ENCODE measurements at places on chromosomes 5 and 9. TPM values are rescaled to one million over a fixed set of nuclear protein-coding genes. Genes with fewer than 3 reads are reported as not detected.
A peak's percentile ranks its signal among the peaks of the same experiment; 100 is the strongest.

DNA sequence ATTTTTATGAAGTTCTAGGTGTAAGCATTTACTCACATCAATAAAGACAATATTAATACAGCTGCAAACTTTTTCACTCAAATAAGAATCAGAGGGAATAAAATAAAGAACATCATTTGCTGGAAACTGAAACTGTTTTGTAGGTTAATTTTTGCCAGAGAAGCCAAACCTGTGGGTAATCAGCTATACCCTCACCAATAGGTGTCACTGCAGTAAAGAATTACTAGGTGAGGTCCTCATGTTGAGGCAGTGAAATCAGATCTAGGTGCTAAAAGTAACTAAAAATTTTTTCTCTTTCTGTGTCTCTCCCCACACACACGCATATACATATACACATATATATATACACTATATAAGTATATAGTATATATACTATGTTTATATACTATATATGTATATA, 1016.3 kb upstream of the SEMA6A start:
- peak; percentile 18 for DNase-seq

- DNase-seq, result no peak
Observed at GRCh38 chr5:82151204-82151603, 127.0 kb downstream of the RPS23 start.

Gene ACOT12
- total RNA-seq, result not detected

DNA sequence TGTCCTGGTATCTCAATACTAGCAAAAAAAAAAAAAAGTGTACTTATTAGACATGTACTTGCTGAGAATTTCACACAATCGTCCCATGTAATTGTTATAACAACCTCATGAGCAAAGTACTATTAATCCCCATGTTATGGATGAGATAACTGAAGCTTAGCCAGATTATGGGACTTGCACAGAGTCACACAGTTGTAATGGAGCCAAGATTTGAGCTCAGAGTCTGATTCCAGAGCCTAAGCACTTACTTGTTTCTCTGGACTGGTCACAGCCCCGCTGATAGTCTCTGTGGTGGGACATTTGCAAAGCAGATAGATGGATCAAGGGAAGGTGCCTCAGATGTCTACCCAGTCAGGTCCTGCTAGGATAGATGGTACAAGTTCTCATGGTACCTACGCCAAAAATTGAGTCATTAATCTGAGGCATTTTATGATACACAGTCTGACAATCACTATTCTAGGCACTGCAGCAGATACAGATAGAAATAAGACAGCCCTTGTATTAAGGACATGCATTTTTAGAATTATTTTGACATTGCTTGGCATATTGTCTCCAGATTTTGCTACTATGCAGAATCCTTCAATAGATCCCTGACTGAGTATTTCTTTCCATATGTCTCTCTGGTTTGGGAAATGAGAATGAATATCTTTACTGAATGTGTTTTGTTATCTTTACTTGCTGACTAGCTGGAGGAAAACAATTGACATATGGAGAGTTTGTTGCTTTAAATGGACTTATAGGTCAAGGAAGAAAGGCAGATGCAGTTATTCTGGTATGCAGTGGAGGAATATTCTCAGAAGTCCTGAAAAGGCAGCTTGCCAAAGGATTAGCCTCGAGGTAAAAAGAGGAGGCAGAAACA, 149.5 kb downstream of the ADAMTSL1 start:
- peak; percentile 79 for DNase-seq

Gene CCDC183
- total RNA-seq, result 0.32 TPM

Gene HNRNPH1
- 562 TPM for total RNA-seq

Gene LCN9
- total RNA-seq, result not detected

GRCh38 chr5:95686651-95687050, 3.9 kb upstream of the SPATA9 start:
- DNase-seq, result peak; percentile 22

DNA sequence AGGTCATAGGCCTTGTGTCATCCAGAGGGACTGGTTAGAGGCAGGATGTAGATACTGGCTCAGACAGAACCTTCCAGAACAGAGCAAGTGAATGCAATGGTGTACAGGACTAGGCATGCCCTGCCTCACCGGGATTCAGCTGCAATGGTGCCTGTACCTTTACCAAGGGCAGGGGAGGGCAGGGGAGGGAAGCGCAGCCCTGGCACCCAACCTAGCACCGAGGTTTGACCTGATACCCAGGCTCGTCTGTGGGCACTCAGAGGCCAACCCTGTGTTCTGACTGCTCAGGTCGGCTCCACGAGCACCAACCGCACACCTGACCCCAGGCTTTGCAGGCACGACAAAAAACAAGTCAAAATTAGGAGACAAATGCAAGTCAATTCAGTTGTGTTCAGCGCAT, 47.3 kb upstream of the GFPT2 start:
- no peak for DNase-seq

Gene PCDHGA7
- 3.5 TPM for total RNA-seq

- DNase-seq, result no peak
Observed at GRCh38 chr9:23039402-23039801, 592.8 kb downstream of the DMRTA1 start.

DNA sequence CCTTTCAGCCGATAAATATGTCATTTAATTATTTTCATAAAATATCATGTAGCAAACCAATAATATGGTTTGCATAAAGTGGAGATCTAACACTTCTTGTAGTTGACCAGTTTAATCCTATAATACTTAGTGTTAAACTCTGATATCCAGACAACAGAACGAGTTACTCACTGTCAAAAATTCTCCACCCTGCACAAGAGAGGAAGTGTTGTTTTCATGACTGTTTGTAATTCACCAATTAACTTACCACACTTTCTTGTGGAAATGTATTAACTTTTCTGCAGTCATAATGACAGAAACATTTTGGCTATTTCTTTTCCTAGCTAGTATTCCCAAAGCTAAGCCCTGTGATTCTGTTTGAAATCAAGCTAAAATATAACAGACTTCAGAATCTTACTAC, 555.3 kb upstream of the FTMT start:
- DNase-seq, result no peak

DNA sequence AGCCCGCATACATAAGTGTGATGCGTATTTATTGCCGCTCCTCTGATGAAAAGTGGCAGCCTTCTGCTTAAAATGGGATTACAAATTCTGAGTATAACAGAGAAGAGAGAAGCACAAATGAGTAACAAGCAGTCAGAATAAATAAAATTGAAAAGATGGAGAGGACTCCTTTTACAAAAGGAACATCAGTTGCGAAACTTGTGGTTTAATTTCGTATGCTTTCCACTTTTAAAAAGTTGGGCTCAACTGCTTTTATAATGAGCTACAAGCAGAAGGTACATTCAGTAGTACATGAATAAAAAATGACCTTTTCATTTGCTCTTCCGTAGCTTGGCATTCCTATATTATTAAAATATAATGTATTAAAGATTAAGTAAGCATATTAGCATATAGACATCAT, 320.0 kb downstream of the FBXL17 start:
- DNase-seq, result peak; percentile 16

DNA sequence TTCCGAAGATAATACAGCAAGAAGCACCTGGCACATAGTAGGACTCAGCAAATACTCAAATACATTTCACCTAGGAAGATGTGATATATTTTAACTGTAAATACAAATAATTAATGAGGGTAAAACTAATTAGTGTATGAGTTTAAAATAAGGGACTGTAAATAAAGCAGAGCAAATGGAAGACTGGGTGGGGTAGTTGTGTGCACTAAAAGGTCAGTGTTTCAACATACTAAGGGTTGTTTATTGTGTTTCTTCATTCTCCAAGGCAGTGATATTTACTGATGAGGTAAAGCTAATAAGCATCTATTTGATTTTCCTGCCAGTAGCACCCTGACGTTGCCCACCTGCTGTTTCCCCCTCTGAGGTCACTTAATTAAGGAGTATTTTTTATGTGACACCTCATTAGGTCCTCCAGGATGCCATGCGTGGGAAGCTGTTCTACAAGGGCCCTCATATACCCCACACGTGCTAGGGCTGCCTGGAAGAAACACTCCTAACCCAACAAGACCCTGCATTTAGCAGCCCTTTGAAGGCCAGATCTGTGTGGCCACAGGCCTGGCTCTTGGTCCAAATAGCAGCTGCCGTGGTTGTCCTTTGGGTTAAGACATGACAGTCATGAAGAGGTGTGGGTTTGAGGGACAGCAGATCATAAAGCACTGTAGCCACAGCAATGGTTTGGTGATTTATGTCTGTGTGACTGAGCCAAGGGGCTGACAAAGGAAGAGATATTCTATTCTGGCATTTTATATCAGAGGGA, 97.5 kb upstream of the RPS23 start:
- DNase-seq, result peak; percentile 47

DNA sequence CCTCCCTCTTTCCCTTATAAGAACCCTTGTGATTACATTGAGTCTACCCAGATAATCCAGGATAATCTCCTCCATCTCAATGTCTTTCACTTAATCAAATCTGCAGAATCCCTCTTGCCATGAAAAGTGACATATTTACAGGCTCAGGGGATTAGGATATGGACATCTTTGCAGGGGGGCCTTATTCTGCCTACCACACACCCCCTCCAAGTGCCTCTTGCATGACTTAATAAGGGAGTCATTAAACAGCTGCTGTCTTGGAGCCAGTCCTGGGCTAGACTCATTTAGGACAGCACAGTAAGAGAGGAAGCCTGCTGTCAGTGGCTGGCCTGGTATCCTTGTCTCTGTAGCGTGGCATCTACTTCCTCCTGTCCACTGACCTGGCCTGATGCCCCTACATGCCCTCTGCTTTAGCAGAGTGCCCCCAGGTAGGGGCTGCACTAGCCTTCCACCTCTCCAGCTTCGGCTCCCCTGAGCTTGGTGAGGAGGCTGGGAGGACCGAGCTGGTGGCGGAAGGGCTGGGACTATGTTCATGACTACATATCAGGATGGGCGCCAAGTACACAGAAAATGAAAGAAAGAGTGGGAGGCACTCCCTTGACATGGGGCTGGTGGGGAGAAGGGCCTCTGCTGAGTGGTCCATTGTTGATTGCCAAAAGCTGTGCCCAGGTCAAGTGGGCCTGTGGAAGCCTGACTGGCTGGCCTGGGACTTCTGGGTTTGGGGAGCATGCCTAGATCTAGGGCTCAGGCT, 17.2 kb downstream of the ENHO start:
- DNase-seq, result peak; percentile 21

DNA sequence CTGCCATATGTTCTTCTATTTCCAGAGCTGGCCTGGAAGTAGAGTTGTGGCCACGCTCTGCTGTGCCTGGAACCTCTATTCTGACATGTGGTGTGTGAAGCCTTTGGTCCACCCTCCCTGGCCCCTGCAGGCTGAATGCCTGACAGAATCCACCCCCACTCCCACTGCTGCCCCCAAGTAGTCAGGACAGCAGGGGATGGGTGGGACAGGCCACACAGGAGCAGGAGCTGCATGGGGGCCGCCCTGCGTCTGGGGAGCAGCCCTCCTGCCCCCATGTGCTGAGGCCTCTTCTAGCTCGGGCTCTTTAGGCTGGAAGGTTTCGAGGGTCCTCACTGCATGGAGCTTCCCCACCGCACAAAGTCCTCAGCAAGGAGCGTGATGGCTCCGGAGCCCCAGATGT, 32.6 kb upstream of the IRX4 start:
- no peak for DNase-seq

- no peak for DNase-seq
Observed at GRCh38 chr9:13493697-13494096, 214.2 kb upstream of the MPDZ start.

GRCh38 chr5:89604342-89604741, 721.4 kb upstream of the MEF2C start:
- DNase-seq, result no peak

DNA sequence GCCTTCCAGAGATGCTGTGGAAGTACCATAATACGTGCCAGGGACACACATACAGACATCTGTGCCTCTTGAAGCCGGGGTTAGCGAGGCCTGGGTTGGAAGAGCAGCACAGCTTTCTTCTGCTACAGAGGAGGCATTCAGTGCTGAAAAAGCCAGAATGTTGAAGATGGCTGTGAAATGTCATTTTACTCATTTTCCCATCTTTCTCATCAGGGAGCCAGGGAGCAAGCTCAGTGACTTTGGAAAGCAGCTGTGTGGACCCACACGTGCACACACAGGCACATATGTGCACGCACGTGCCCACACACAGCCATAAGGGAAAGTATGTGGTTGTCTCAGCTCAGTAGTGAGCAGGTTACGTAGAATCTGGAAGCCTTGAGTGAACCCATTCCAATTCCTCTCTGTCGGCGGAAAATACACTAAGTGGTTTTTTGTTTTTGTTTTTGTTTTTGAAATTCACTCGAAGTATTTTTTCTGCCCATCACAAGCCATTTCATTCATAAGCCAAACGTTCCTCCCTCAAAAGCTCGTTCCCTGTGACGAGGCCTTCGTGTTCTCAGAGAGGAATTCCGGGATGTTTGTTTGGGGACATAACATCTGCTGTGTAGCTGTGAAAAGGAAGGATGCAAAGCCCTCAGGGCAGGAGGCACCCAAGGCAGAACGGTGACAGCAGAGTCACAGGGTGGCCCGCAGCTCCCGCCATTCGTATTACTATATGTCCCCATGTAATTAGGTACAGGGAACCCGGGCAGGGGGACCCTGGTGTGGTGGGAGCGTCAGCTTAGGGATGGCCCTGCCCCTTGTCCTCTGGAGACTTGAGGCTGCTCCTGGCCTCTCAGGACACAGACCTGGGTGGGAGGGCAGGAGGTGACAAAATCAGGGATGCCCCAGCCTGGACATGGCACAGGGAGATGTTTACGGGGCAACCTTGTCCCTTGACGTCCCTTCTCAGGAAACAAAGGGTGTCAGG, 29.0 kb upstream of the ANKRD33B start:
- DNase-seq, result no peak

DNA sequence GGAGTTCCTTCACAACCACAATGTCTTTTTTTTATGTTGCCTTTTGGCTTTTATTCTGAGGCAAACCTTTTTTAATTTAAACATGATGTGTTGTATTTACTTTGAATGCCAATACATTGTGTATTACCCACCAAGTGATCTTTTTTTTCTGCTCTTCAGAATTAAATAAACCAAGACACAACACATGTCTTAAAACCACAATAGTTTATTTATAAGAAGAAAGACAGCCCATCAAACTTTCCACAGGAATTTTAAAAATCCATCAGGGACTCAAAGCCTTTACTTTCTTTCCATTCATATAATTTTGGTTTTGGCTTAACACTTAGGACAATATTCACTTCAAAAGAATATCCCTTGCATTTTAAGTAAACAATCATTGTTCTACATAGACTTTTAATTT, 321.8 kb upstream of the MEF2C start:
- DNase-seq, result no peak

Gene CAMK2A
- 1.3 TPM for total RNA-seq

DNA sequence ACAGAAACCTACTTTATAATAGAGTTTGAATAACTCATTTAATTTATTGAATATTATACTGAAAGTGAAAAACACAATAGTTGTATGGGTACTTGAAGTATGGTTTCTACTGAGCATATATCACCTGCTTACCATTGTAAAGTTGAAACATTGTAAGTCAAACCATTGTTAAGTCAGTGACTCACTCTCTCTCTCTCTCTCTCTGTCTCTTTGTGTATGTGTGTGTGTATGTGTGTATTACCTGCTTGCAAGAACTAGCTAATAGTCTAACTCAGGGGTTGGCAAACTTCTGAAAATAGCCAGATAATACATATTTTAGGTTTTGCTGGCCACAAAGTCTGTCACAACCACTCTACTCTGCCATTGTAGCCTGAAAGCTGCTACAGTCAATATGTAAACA, 564.3 kb upstream of the ZNF608 start:
- no peak for DNase-seq

Gene KIF4B
- total RNA-seq, result not detected

All from fibroblast of villous mesenchyme (primary cell).